ENCODE measurements at places on chromosomes 6 and 20.

- DNase-seq, result no peak
These were observed 120.9 kb upstream of the IFNGR1 start for GRCh38 chr6:137339929-137340559.

DNA sequence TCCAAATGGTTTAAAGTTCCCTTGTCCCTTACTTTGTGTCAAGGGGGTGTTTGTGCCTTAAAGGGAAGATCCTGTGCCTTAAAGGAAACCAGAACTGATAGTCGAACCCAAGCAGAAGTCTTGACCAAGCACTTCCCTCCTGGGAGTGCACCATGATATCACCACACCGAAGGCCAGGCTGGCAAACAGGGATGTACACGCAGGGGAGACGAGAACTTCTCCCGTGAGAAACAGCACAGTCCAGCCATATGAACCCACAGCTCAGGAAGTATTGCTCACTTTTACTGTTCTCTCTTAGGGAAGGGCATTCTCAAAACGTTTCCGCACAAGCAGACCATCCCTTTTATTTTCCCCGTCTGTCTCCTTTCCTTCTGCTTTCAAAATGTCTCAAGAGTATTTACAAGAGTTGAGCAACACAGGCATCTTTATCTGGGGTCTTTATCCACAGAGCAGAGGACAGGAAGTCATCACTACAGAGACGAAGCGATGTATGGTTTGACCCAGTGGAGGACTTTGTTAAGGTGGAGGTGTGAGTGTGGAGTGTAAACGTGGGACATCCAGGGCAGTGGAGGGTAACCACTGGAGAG is 12.8 kb upstream of the SERPINB1 start:
- DNase-seq, result no peak

DNA sequence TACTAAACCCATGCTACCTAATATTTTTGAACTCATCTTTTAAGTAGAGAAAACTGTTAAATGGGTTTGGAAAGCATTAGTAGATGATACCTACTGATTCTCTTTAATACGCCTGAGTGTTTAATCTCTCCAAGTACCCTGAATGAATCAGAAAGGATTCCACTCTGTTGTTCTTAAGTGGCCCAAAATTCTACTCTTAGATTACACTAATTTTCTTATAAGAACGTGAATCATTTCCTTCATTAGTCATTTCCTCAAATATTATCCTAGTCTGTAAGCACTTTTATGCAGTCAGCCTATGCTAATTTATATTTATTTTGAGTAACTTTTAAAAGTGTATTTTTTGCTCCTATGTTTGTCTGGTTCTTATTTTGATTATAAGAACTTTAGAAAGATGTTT is 380.0 kb downstream of the BTBD9 start:
- no peak for DNase-seq

- DNase-seq, result no peak
These were observed 34.9 kb upstream of the GTSF1L start for GRCh38 chr20:43761386-43762340.

DNA sequence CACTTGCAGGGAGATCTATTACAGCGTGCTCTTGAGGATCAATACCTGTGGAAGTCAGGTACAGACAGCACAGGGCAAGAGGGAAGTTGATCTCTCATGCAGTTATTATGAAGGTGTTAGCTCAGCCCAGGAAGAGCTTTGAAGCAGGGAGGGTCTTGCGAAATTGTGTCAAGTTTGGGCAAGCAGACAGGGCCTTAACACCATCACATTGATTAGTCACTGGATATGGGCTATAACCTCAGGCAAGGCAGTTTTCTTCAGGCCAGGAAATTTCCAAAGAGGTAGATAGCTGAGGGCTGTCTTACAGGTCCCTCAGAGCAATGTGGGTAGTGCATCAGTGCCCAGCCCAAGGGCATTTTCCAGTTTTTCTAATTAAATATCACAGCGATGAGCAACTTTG is 643.8 kb downstream of the DHX35 start:
- DNase-seq, result no peak

- no peak for DNase-seq
These were observed 170.0 kb downstream of the AKAP7 start for GRCh38 chr6:131305037-131305850.

GRCh38 chr6:37176268-37177076 is 6.5 kb downstream of the PIM1 start:
- DNase-seq, result no peak

- no peak for DNase-seq
These were observed 33.4 kb downstream of the RWDD2A start for GRCh38 chr6:83226517-83226916.

- DNase-seq, result no peak
These were observed at the start of gene PTK7 for GRCh38 chr6:43075670-43076463. Gene PTK7, plus strand, starts transcription at chr6:43076314. Its CDS starts 175 bp downstream, at chr6:43076489.

DNA sequence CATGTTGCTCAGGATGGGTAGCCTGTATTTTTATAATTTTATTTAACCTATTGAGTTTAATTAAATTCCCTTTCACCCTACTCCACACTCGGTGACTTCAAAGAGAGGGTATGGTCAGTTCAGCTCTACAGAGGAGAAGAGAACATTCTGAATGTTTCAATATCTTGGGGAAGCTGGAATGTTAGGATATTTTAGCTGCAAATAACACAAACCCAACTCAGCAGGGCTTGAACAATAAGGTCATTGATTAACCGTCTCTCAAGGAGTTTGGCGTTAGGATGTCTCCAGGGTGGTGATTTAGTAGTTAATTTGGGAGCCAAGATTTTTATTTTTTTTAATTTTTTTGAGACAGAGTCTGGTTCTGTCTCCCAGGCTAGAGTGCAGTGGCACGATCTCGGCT is 143.6 kb upstream of the SALL4 start:
- DNase-seq, result no peak

GRCh38 chr20:363319-364078 is 16.6 kb downstream of the NRSN2 start:
- no peak for DNase-seq

- no peak for DNase-seq
These were observed 113.4 kb downstream of the EYA2 start for GRCh38 chr20:47007826-47008655.

DNA sequence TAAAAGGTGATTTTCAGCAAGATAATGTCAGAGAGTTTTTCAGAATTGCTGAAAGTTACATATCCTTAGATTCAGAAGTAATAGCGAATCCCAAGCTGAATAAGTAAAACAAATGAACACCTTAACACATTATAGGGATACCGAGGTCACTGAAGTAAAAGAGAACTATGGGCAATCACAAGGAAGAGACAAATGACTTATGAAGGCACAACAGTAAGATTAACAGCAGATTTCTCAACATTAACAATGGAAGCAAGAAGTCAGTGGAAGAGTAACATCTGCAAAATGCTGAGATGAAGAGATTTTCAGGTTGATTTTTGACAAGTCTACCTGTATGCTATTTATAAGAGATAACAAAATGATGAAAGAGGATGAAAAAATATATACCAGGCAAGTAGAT is 86.1 kb upstream of the EZR start:
- no peak for DNase-seq

DNA sequence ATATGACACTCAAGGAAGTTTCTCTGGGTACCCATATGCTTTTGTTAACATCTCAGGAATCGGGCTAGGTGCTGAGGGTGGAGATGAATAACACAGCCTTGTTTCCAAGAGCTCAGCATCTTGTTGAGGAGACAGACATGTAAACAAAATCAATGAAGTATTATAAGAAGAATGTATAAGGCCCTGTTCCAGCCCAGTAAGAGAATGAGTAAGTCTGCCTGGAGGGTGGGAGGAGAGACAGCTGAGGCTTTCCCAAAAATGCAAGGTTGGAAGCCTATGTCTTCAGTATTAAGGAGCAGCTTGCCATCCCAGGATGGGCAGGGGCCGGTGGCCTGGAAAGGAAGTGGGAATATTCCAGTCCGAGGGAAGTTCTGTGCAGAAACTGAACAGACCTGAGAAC is 615.3 kb upstream of the BTBD3 start:
- DNase-seq, result no peak

DNA sequence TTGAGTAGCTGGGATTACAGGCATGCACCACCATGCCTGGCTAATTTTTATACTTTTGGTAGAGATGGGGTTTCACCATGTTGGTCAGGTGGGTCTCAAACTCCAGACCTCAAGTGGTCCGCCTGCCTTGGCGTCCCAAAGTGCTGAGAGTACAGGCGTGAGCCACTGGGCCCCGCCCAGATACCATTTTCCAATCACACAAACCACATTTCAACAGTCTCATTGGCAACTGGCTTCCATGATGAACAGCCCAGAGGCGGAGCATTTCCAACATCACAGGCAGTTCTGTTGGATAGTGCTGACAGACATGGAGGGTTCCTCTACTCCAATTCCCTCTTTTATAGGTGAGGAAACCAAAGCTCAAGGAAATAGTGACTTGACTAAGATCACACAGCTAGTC is 43.9 kb upstream of the PLCB4 start:
- no peak for DNase-seq

GRCh38 chr20:34579979-34580940 is 21.7 kb downstream of the MAP1LC3A start:
- peak; percentile 18 for DNase-seq

DNA sequence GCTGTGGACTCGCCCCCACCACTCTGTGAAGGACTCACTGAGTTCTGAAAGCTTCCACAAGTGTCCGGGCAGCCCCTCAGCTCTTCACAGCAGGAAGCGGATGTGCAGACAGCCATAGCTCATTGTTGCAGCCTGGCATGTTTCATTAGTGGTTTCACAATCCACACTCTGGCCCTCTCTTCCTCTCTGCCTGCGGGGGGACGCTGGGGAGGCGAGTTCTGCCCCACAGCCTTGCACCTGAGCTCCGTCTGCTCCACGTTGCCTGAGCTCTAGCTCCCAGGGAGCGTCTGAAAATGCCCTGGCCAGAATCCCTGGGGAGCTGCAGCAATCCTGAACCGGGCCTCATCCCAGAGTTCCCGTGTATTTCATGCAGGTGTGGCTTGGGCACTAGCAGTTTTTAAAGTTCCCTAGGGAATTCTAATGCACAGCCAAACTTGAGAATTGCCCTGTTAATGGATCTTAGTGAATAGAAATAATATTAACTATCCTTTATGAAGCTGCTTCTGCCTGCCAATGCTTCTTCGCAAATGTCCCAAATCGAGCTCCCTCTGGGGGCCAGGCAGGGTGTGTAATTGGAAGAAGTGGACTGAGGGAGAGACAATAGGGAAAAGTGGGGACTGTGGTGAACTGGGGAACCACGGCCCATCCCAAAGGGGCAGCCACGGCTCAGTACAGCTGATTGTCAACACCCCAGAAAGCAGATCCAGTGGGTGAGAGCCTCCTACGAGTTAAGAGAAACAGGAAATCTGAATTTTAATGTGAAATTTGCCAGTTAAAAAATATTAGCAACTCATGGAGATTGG is 51.5 kb downstream of the CTCFL start:
- no peak for DNase-seq

DNA sequence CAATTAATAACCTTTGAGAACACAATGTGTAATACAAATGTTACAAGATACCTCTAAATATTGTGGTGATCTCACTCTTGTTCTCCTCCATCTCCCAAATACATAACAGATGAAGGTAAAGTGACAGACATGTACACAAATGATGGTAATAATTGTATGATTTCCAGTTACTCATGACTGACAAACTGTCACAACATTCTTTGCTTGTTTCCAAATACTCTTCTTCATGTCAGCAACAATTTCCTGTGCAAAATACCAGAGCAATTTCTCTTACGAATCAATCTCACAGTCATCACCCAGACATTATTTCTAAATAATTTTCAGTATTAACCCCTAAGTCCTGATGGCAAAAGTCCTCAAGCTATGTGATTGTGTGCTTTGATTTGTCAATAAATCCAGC is 92.9 kb downstream of the RPS12 start:
- DNase-seq, result no peak

GRCh38 chr20:42907730-42908129 is 282.0 kb downstream of the PTPRT start:
- DNase-seq, result no peak

GRCh38 chr6:138468320-138469015 is 30.8 kb downstream of the NHSL1 start:
- DNase-seq, result peak; percentile 24

DNA sequence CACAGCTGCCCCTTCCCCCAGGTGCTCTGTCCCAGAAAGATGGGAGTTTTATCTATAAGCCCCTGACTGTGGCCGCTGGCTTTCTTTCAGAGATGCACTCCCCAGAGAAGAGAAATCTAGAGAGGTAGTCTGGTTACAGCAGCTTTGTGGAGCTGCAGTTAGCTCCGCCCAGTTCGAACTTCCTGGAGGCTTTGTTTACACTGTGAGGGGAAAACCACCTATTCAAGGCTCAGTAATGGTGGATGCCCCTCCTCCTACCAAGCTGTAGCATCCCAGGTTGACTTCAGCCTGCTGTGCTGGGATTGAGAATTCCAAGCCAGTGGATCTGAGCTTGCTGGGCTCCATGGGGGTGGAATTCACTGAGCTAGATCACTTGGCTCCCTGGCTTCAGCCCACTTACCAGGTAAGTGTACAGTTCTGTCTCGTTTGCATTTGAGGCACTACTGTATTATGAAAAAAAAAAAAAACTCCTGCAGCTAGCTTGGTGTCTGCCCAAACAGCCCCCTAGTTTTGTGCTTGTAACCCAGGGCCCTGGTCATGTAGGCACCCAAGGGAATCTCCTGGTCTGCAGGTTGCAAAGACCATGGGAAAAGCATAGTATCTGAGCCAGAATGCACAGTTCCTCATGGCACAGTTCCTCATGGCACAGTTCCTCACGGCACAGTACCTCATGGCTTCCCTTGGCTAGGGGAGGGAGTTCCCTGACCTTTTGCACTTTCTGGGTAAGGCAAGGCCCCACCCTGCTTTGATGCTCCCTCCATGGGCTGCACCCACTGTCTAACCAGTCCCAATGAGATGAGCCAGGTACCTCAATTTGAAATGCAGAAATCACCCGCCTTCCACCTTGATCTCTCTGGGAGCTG is 275.0 kb downstream of the CENPW start:
- DNase-seq, result no peak

DNA sequence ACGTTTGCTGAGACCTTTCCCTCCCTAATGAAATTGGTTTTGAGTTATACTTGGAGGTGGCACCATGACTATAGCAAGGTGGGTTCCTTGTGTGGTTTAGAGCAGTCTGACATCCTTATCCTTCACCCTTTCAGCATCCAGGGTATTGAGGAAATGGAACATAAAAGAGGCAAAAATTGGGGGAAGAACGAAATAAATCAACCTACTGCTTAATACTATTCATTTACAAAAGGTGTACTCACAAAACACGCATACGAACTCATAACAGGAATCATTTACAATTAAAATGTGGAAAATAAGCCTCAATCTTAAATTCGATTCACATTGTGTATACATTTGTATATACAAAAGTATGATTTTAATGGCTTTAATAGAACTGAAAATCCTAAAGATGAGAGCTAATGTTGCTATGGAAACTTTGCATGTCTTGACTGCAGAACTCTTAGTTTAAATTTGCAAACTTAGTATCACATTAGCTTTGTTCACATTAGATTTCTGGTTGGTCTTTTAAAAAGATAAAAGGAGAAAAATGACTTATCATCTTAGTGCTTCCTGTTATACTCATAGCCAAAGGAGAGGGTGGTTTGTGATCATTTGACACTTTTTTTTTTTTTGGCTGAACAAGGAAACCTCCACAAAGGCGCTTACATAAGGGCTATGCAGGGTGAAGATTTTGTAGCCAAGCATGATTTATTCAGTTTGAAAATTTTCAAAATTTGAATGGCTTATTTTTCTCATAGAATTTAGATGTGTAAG is 76.1 kb upstream of the ATXN1 start:
- no peak for DNase-seq

All from AG09309 (cell line).